ENCODE measurements at places on chromosomes 3 and 15.

DNA sequence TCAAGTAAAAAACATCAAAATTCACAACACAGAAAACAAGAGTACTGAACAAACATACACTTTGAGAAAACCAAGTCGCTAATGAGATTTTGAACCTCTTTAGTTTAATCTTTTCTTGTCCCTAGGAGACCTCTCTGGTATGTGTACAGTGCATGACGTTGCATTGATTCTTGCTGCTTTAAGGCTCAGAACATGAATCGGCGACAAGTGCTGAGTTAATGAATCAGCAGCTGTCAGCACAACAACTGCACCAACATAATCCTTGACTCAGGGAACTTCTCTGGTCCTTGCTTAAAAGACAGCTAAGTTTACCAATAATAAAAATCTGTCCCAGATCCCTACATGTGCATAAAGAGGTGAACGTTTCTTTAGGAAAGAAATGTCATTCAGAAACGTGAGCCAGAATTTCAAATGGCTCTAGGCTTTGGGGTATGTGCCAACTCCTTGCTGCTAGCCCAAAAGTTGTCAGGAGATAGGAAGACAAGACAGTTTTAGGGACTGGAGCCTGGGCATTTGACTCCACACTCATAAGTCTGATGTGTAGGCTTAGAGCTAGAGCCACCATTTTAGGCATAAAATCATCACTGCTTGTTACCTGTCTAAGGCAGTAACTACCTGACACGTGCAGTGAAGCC, 86.9 kb downstream of the IL5RA start:
- no peak for DNase-seq

DNA sequence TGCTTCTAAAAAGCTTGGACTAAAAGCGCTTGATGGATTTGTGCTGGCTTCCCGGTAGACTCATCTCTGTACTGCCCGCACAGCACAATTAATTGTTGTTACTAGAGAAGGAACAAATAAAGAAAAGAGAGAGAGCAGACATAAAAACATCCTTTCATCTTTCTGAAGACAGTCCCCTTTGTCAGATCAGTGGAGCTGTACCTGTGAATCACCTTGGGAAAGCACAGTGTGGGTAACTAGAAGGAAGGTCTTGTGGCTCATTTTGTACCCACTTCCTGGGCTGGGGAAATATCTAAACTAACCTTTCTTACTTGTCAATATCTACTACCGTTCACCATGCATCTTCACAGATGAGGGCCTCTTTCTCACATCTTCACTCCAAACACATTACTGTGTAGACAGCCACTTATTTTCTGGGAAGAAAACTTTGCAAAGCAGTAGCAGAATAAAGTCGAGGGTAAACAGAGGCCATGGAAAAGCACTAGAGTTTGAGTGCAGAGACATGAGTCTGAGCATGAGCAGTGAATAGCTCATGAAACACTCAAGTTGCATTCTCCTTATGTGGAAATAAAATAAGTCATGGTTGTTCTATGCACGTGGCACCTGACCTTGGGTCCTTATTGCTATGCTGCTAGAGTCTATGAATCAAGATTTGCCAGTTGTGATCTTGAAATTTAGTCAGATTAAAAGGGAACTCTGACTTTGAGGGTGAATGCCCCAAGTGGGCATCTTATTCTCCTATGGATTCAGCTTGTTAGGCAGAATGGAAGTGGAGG, 169.3 kb downstream of the LPP start:
- no peak for DNase-seq

DNA sequence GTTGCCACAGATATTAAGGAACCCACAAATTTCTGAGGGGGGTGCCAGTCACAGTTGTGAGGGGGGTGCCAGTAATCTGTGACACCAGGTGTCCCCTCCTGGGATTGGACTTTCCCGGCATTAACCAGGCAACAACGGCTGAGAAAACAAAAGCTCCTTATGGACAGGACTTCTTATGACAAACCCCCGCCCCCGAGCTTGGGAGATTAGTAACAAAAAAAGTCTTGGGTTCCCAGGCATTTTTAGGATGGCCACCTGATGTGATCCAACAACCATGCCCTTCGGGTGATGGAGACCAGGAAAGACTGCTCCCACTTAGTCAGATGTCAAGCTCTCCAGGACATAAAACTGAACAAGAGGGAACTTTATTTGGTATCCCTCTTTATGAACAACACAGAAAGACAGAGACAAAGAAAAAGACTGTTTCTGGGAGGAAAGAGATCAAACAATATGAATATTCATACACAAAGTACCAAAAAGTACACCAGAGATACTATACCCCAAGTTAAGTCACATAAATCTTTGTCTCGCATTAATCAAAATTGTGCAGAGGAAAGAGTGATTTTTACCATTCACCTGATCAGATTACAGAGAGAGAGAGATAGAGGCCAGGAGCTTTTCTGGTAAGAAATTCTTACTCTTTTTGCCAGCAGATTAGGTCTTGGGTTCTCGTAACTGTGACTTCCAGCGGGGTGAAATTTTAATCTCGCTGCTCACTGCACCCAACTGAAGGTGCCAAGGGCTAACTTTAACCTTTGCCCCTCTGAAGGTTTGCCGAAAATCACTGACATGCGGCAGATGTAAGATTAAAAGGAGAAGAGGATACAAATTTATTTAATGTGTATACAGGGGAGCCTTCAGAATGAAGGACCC, 61.6 kb downstream of the OSTN start:
- no peak for DNase-seq

DNA sequence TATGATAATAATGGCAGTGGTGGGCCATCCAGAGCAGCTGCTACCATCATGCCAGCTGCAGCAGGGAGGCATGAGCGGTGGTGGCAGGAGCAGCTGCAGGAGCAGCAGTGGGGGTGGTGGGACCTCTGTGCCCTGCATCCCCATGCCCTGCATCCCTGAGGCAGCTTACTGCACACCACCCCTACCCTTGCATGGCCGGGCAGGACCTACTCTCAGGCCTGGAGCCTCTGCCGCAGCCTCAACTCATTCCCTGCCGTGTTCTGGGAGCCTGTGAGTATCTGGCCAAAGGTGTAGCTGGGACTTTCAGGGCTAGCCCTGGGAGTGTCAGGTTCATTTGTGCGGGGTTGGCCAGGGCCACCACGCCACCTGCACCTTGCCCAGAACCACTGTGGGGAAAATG, 3.3 kb upstream of the XCR1 start:
- no peak for DNase-seq

DNA sequence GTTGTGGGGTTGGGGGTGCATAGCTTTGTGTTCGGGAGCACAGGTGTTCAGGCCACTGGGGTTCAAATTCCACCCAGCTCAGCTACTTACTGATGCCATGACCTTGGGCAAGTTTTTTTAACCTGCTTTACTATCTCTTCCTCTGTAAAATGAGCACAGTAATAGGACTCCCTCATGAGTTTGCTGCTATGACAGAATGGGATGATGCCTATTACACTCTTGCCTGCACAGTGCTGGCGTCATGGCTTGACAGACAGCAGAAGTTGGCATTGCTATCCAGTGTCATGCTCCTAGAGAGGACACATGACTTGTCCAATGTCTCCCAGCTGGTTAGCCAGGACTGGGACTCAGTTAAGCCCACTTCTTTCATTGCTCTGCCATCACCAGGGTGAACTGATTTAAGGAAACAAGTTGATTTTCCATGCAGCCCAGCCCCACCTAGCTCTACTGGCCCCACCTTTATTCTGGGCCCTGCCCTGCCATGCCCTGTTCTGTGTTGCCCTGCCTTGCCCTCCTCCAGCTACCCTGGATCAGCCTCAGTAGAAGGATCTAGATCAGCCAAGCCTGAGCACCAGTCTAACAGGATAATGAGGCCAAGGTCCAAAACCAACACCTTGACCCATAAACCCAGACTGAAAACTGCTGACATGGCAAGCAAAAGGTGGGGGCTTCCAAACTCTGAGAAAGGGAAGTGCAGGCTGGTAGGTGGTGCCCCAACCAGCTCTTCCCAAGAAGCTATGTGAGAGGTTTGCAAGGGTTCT, 155.8 kb upstream of the ATP11B start:
- no peak for DNase-seq

Measured in activated naive CD8-positive, alpha-beta T cell treated with anti-CD3 and anti-CD28 coated beads, Interleukin-2, amount 10 ng/mL, durations not matched to agents 7 days and 5 days (primary cell).